Mesendoderm (in vitro differentiated cells): ENCODE measurements at places on chromosomes 13 and 19.

- peak; percentile 93 for DNase-seq
Observed at GRCh38 chr19:51702103-51702824, 9.1 kb downstream of the SPACA6 start.

- no peak for DNase-seq
Observed at GRCh38 chr13:42623916-42624315, 50.0 kb downstream of the TNFSF11 start.

- no peak for DNase-seq
Observed at GRCh38 chr19:56098731-56099568, 22.1 kb downstream of the ZNF787 start.

GRCh38 chr19:30744741-30745475 is 372.7 kb downstream of the ZNF536 start:
- DNase-seq: no peak

DNA sequence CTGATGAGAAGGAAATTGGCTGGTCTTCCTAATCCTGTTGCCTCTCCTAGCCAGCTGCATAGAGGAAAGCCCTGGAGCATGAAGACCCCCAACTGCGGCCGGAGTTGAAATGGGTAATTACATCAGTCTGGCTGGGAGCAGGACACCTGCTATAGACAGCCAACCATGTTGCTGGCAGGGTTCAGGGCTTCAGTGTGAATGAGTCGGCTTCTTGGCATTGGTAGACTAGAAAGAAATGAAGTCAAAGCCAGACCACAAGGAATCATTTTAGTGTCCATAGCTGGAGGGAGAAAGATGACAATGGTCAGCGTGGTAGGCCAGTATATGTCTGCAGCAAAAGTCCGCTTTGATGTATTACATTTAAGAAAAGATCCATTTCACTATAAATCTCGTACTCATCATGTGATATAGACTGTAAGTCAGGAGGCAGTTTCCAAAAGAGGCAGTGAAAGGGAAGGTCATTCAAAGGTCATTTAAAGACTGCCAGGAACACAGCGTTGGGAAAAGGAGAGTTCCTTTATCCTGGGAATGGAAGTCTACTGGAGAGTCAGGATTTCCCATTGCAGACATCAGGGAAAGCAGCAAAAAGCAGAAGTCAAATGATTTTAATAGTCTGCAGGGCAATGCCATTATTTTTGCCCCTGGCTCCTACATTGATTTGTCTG is 262.7 kb downstream of the DNAJC15 start:
- no peak for DNase-seq

DNA sequence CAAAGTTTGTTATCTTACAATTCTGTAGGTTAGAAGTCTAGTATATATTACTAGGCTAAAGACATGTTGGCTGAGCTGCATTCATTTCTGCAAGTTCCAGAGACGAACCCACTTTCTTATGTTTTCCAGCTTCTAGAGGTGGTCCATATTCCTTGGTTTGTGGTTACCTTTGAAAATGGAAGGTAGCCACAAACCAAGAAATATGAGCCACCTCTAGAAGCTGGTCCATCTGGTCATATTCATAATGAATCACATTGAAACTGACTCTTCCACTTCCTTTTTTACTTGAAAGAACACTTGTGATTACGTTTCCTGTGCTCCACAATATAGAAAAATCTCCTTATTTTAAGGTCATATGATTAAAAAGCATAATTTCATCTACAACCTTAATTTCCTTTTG is 943.0 kb upstream of the PCDH9 start:
- DNase-seq: no peak

- DNase-seq: peak; percentile 72
Observed at GRCh38 chr13:49220036-49220855, at the start of gene MLNR. Gene MLNR, plus strand, starts transcription at chr13:49220338. Its CDS starts 0 bp downstream, at chr13:49220338.

DNA sequence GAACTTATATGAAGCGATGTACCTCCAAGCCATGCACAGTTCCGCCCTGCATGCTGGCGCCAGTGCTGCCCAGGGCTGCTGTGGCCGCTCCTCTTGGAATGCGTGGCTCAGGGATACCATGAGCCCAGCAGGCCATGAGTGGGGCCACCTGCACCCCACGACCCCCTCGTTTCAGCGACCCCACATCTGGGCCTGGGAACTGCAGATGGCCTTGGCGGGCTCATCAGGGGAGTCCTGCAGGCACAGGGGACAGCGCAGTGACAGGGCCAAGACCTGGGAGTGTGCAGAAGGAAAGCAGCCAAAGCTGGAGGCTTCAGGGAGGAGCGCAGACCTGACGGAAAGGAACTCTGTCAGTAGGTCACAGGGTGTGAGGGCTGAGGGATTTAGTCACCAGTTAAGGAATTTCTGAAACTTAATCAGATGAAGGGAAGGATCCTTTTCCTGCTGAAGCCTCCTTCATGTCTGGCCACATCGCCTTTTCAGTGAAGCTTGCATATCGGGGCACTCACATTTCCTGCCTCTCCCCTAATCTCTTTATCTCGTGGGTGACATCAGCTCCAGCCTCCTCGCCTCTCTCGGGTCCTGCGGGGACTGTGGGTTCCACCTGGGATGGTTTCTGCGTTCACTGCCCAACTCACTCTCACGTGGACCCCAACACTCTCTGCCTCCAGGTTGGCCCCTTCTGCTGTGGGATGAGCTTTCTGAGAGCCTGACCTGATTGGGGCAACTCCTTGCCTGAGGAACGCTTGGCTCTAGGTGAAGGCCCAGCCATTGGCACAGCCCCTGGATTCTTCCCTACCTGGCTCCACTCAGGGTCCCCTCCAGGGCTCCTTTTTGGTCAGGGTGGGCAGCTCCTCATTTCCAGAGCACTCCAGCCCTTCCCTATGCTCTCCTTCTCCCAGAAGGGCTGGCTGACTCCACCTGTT is 123.5 kb downstream of the CRYL1 start:
- DNase-seq: peak; percentile 85

- DNase-seq: no peak
Observed at GRCh38 chr13:74450525-74450845, 316.3 kb upstream of the KLF12 start.

DNA sequence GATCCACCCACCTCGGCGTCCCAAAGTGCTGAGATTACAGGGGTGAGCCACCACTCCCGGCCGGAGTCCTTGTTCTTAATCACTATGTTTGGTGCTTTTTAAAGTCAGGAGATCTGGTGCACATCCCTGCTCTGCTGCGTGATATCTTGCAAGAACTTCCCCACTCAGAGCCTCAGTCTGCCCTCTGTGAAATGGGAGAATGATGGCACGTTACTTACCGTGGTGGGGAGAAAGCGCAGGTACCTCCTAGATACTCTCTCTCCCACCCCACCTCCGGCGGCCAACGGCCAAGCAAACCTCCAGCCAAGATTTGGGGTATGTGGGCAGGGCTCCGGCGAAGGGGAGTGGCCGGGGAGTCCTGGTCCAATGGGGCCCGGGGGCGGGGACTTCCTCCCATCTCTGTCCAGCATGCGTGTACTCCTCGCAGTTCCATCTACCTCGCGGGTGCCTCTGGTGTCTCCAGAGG is at the start of gene RYR1:
Gene RYR1, plus strand, starts transcription at position 424 of the 466 bp plus-strand sequence. CDS start 139 bp downstream, outside the sequence.
- DNase-seq: peak; percentile 90

GRCh38 chr13:95136638-95137037 is 164.6 kb downstream of the ABCC4 start:
- DNase-seq: no peak

DNA sequence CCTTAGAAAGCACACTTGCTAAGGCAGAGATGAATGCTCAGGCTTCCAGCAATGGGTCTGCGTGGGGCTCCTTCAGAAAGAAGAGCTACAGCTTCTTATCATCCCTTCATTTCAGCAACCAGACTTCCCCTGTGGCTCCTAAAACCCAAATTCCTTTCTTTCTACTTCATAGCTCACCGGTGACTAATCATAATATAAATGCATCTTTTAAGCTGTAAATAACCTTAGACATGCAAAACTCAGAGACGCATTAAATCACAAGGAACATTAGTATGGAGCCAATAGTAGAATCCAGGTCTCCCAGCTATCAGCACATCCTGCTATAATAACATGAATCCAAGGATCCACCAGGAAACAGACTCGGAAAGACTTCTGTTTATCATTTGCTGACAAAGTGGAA is 375.6 kb downstream of the COG6 start:
- DNase-seq: peak; percentile 5
